Left lobe of liver (tissue), 2 donors: ENCODE measurements at places on chromosomes 2 and 18. TPM values are rescaled to one million over a fixed set of nuclear protein-coding genes. Genes with fewer than 3 reads are reported as not detected.

GRCh38 chr2:96463119-96463518, 42.0 kb downstream of the NEURL3 start:
- DNase-seq: no peak

GRCh38 chr2:223930103-223930976, 14.8 kb downstream of the WDFY1 start:
- DNase-seq: peak; percentile 92

DNA sequence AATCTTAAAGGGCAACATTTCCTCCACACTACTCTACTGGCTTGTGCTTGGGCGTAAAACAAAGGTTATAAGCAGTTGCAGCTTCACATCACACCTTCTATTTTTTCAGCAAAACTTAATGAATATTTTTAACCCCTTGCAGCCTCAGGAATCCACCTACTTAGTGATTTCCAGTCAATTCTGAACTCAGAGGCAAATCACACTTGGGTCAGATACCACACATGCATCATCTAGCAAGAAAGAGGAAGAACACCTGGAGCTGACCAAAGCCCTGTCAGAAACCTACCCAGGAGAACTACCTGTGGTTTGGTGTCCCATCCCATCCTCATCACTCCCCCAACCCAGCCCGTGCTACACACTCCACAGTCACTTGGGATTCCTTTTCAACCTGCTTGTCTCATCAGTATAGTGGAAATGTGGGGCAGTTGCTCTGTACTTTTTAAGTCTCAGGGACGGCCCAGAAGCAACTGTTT, 25.5 kb downstream of the PIAS2 start:
- DNase-seq: no peak

DNA sequence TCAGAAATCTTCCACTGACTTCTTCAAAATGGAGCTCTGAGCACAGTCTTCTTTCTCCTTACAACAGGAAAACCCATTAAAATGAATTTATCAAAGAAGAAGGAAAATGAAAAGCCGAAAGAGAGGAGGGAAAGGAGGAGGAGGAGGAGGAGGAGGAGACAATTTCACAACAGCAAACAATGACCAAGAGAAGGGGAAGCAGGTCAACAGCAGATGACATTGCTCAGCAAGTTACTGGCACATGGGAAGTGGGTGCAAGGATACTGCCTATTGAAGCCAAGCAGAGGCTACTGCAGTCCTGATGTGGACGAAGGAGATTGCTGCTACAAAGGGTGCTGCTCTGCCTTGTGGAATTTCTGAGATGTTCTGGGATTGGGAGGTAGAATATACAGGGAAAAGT, 268.2 kb upstream of the FBXO11 start:
- no peak for DNase-seq

GRCh38 chr18:33839452-33840211, 261.6 kb downstream of the ASXL3 start:
- peak; percentile 66 for DNase-seq

- DNase-seq: no peak
Measured at GRCh38 chr2:100140582-100140981, 1.8 kb downstream of the AFF3 start.

- no peak for DNase-seq
Measured at GRCh38 chr2:12127638-12128037, 381.2 kb downstream of the LPIN1 start.

GRCh38 chr2:201891676-201892075, 85.3 kb downstream of the CDK15 start:
- DNase-seq: no peak

- DNase-seq: no peak
Measured at GRCh38 chr2:85769236-85769982, 15.6 kb downstream of the ATOH8 start.

GRCh38 chr2:218003281-218003944, 618 bp upstream of the TNS1 start:
- no peak for DNase-seq

- peak; percentile 75 for DNase-seq
Measured at GRCh38 chr18:2656237-2656980, 883 bp downstream of the SMCHD1 start.

- DNase-seq: no peak
Measured at GRCh38 chr2:126662621-126663020, 6.7 kb downstream of the GYPC start.

DNA sequence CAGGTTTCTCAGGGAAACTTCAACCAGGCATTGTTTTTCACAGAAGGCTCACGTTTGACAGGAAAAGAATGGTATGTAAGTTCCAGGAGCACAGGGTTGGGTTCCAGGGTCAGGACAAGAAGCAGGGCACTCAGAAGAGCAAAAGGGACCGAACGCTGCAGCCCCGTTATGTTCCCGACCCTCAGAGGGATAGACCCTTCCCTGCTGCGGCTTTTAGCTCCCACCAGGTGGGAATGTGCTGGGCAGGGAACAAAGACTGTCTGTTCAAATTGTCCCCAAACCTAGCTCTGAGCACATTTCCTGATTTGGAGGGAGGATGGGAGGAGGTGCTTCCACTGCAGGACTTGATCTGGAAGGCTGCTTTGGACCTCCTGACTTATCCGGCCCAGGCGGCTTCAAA, 130.1 kb downstream of the RAB3GAP1 start:
- no peak for DNase-seq

DNA sequence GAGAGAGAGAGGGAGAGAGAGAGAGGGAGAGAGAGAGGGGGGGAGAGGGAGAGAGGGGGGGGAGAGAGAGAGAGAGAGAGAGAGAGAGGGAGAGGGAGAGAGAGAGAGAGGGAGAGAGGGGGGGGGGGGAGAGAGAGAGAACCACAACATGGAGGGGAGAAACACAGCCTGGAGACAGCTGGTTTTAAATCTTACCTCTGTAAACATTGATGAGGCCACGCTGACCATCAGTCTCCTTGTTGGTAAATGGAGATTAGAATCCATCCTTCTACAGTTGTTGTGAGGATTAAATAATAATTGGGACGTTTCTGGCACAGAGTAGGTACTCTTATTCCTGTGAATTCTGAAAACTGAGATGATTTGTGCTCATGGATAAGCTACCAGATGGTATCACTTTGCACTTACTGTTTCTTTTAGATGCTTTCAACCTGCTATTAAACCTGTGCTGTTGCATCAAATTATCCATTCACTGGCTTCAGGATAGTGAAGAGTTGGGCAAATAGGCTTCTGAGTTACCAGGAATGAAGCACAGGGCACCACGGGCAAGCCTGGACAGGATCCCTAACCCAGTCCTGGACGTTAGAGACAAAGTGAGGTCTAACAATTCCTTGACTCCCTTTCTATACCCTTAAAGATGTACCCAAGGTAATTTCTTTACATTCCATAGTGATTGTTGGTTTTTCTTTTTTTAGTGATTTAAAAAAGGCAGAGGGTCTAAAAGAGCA, 318.1 kb downstream of the ZNF521 start:
- DNase-seq: no peak

Gene INHA
- total RNA-seq: 0.20 TPM

Gene ADD2
- 0.33 TPM for total RNA-seq

Gene ABHD1
- total RNA-seq: 3.6 TPM

Gene DTNB
- 14.3 TPM for total RNA-seq

Gene EVA1A
- 84.3 TPM for total RNA-seq

Gene CDK15
- 0.13 TPM for total RNA-seq

Gene PAIP2B
- 26.8 TPM for total RNA-seq

Gene EPG5
- 10.9 TPM for total RNA-seq

Gene OTOS
- not detected for total RNA-seq

Gene AQP12A
- total RNA-seq: not detected

Gene CPO
- 0.38 TPM for total RNA-seq

Gene TBR1
- not detected for total RNA-seq
